ENCODE measurements at places on chromosomes 13 and 19.

- DNase-seq = no peak
Measured at GRCh38 chr19:18948075-18948975, 7.3 kb upstream of the HOMER3 start.

DNA sequence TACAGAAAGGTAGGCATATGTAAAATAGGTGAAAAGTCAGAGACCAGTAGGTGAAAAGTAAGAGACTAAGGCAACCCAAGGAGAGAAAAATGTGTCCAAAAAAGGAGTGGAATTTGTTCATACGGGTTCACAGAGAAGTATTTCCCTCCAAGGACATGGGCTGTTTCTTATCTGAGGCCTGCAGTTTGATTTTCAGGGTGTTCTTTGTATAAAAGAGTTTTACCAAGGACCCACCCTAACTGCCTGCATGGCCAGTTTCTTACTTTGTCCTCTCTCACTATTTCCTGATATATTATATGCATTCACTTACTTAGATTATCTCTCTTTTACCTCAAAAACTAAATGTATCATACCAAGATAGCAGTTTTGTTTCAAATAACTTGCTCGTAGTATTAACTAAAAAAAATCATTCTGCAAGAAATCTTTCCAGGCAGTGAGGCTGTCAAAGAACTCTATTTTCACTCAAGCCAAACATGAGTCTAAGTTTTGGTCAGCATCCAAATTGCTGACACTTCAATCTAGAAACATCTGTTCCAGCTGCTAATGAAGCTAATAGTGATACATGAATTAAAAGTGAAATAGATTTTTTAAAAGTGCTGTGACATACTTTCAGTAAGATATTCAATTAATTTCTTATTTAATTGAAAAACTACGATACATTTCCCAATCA is 141.4 kb upstream of the SGCG start:
- no peak for DNase-seq

GRCh38 chr13:113890774-113891480 is 27.1 kb upstream of the GAS6 start:
- no peak for DNase-seq

DNA sequence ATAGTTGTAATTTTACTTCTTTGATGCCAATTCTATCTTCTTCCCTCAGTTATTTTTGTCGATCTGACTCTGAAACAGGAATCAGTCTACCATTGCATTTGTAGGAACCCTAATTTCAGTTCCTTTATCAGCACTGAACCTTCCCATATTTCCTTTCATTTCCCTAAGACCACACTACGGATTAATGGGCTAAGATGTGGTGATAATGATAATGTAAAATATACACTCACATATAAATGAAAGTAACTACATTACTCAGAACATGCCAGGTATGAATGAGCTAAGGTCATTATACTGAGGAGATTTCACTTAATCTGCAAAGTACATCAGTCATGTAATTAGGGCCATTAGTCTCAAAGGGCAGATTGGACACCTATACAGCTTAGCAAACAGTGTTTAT is 60.2 kb upstream of the RFC3 start:
- no peak for DNase-seq

- peak; percentile 56 for DNase-seq
Measured at GRCh38 chr19:47228168-47228936, 2.6 kb downstream of the BBC3 start.

DNA sequence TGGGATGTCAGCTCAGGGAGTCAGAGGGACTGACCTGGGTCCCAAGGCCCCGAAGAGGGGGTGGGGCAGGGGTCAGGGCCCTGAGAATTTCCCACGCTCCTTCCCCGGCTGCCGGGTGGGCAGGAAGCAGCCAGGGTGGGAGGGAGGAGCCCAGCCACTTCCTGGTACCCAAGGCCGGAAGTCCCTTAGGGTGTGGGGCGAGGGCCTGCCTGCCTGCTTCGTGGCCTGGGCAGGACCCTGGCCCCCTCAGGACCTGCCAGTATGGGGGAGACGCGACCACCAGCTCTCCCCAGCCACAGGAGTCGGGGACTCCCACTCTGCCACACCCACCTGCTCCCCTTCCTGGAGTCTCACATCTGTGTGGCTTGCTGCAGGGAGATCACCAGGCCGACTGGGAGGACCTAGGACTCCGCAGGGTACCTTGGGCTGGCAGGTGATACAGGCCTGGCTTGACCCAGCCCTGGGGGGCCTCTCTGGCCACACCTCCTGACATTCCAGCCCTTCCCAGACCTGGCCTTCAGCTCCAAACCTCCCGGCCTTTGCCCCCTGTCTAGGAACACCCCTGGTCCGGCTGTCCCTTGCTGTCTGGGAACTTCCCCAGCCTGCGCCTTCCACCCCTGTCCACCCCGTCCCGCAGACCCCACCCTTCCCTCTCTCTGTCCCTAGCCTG is 9.8 kb upstream of the CIRBP start:
- peak; percentile 65 for DNase-seq

GRCh38 chr13:31213651-31214289 is 14.0 kb downstream of the B3GLCT start:
- no peak for DNase-seq

- no peak for DNase-seq
Measured at GRCh38 chr19:18894254-18895037, 1.5 kb downstream of the CERS1 start.

- DNase-seq = no peak
Measured at GRCh38 chr13:114143806-114144605, 11.6 kb upstream of the RASA3 start.

GRCh38 chr13:38872693-38873092 is 117.9 kb downstream of the STOML3 start:
- DNase-seq = no peak

DNA sequence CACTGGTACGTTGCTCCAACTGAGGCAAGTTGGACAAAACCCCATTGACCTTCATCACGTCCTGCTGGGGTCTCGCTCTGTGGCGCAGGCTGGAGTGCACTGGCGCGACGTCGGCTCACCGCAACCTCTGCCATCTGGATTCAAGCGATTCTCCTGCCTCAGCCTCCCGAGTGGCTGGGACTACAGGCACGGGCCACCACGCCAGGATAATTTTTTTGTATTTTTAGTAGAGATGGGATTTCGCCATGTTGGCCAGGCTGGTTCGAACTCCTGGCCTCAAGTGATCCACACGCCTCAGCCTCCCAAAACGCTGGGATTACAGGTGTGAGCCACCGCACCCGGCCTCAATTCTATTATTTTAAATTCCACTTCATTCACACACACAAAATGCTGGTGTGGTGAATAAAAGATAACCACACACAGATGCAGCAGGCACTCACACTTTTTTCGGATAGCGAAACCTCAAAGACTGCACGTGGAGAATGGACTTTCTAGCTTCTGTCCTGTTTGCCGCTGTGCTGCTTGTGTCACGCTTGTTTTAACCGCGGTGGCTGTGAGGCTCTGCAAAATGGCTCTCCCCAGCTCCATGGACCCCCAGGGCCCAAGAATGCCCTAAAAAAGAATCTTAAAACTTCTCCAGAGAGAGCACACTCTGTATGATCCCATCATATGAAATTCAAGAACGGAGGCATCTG is 58.4 kb downstream of the COL4A1 start:
- no peak for DNase-seq

DNA sequence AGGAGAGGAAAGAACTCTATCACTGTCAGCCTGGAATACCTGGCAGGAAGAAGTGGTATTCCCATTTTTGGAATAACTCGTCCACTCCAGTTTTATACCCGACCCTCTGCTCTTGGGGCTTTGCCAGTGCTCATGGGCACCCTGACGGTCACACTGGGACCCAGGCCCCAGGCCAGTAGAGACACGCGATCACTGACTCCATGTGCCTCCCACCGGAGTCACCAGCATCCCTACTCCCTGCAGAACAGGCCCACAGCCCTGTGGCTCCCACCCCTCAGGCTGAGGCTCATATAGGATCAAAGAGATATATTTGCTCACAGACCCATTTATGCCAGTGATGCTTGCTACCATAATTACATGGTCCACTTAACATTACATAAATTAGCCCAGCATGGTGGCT is 3.5 kb downstream of the GRTP1 start:
- DNase-seq = no peak

DNA sequence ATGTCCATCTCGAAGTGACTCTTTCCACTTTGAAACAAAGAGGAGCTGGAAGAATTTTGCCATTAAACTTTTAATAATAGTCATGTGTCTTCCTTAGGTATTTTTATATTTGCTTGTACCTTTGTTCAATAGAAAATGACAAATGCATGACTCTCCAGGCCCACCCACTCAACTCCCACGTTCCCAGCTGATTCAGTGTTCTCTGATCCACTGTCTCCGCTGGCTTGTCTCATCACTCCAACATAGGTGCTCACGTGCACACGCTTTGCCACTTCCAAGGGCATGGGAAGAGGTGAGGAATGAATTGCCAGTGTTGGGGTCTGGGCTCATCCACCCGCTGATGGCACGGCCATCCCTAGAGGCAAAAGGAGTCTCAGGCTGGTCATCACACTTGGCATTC is 24.5 kb downstream of the RASL11A start:
- DNase-seq = no peak

DNA sequence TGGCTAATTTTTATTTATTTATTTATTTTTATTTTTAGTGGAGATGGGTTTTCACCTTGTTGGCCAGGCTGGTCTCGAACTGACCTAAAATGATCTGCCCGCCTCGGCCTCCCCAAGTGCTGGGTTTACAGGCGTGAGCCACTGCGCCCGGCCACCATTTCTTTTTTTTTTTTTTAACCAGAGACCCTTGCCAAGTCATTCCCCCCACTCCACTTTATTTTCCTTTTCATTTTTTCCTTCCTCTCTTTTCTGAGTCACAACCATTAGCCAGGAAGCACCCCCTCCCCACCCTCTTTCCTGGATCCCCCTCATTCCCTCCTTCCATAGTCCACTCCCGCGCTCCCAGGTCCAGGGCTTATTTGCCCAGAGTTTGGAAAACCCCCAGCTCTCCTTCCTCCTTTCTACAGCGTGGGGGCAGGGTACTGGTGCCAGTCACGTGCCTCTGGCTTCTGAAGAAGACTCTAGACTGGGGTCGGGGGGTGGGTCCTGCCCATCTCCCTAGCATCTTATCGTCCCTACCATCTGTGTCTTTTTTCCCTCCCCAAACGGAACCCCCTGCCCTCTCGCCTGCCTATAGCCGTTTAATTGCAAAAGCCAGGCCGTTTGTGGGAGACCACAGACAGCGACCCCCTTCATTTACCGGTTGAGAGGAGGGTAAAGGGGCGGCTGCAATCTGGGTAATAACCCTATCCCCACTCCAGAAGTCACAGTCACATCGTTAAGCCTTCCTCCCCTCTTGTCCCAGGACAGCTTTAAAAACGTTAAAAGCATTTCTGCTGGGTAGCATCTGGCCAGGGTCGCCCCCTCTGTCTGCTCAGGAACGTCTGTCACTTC is 1.1 kb upstream of the CALR start:
- DNase-seq = no peak

DNA sequence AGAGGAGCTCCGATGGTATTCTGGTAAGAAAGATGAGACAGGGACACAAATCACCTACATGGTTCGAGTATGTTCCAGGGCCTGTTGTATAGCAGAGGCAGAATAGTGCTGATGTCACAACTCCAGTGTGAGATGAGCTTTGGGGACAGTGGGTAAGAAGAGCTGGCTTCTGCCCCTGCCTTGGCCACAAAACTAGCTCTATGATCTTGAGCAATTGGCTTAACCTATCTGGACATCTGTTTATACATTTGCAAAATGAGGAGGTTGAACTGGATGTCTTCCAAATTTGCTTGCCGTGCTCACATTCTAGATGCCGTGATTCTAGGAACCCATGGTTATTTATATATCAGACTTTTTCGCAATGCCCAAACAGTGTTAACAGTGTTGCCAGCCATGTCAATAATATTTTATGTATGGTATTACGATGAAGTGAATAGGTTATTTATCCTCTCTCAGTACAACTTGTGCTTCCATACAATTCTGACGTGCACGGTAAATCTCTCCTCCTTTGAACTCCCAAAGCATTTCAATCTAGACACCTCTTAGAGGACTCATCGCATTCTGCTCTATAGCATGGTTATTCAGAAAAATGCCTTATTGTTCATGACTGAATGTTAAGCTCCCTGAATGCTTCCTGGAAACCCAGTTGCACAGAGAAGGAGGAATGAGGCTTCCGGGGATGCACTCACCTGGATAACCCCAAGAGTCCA is 316.0 kb downstream of the FOXO1 start:
- DNase-seq = no peak

DNA sequence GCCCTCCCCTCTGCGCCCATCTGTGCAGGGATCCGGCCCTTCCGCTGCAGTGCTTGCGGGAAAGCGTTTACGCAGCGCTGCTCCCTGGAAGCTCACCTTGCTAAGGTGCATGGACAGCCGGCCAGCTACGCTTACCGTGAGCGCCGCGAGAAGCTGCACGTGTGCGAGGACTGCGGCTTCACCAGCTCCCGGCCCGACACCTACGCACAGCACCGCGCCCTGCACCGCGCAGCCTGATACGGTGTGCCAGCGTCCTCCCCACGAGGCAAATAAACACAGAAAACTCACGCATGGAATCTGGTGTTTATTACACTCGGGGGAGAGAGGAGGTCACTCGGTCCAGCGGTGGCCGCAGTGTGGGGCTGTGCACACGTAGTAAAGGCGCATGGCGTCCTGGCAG is 1.2 kb downstream of the POLR2I start:
- no peak for DNase-seq

DNA sequence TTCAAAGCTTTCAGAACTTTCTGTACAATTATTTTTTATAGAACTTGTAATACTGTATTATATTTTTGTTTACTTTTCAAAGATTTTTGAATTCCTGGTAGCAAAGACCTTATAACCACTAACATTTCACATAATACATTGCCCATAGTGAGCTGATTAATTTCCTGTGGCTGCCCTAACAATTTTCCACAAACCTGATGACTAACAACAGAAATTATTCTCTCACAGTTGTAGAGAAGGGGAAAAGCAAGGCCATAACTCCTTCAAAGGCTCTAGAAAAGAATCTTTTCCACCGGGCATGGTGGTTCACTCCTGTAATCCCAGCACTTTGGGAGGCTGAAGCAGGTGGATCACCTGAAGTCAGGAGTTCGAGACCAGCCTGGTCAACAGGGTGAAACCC is 19.1 kb downstream of the KLF12 start:
- no peak for DNase-seq

DNA sequence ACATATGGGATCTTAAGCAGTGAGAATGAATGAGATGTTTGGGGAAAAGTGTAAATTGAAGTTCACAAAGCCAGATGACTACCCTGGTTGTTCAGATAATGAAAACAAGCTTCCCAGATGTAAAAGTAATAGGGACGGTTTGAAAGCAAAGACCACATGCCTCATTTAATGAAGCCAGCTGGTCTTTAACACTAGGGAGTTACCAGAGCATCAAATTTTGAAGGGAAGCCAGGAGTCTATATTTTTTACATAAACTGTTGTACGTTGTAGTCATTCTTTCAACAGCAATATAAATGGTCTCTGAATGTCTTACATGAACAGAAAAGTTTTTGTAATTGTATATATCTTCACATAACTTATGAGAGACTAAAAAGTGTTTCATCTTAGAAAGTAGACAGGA is 2604.5 kb upstream of the PCDH20 start:
- no peak for DNase-seq

- no peak for DNase-seq
Measured at GRCh38 chr13:114056205-114057013, 76.0 kb downstream of the RASA3 start.

- DNase-seq = no peak
Measured at GRCh38 chr19:10643968-10644259, 10.2 kb upstream of the ILF3 start.
